Fibroblast of skin of back (primary cell): ENCODE measurements at places on chromosomes 2 and 18.

DNA sequence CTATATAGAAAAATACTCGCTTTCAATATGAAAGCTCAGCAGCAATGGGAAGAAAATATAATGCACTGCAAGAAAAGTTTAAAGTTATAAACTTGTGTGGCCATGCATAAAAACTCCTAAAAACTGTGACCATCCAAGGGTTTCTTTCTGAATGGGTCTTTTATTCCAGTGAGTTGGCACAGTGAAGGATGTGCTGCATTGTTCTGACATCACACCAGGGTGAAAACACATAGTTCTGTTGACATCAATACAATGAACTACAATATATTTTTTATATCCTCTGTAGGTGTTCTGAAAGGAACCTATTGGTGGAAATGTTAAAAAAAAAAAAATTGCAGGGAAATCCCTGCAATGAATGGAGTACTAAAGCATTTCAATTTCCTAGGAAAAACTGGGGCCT, 80.2 kb downstream of the CDH20 start:
- DNase-seq, result no peak

DNA sequence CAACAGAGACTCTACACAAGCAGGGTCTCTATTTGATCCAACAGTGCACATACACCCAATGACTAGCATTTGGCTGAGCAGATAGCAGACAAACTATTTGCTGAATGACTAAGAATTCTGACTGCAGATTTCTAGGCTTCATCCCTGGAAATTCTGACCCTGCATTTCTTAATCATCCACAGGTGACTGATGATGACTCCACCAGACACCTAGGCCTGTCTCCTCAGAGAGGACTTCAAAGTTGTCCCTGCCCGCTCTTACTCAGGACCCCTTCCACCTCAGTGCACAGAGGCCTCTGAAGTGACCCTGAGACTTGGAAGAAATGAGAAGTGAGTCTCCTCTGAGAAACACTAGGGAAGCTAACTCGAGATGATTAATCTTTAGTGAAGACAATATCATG, 51.3 kb downstream of the SEPTIN10 start:
- DNase-seq, result no peak

- DNase-seq, result no peak
Observed at GRCh38 chr2:218329027-218329825, 27.4 kb upstream of the CATIP start.

DNA sequence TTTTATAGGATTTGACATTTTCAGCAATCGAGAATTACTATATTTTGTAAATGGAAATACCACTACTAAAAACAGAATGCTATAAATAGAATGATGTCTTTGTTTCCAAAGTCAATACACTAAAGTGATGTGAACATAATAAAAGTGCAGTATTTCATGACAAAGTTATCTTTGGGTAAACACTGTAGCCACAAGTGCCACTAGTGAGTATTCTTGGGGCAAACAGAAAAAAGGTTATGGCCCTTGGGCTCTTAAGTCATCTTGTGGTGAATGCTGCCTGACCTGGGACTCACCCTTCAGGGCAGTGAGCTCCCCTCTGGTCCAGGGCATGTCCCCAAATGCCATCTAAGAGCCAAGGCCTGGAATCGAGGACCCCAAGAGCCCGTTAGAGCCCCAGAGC, 99.2 kb upstream of the KYNU start:
- DNase-seq, result no peak

- no peak for DNase-seq
Observed at GRCh38 chr2:126535408-126535807, 120.5 kb upstream of the GYPC start.

- DNase-seq, result no peak
Observed at GRCh38 chr2:100580367-100581276, 17.8 kb downstream of the PDCL3 start.

DNA sequence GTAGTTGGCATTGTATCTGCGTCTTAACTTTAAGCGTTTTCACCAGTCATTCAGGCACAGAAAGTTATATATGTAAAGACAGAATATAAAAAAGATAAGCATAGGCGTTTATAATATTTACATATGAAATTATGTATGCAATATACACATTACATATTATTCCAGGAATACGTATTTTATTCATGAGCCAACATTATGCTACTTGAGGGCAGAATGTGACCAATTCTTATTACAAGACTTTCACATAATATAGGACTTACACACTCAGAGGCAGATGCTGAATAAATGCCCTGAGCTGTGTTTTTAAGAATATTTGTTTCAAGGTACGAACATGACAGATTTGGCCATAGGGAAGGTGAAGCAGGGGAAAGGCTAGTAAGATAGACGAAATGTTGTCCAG, 874.7 kb downstream of the NRXN1 start:
- DNase-seq, result no peak

- no peak for DNase-seq
Observed at GRCh38 chr18:44946529-44947113, 265.9 kb downstream of the SETBP1 start.

- peak; percentile 84 for DNase-seq
Observed at GRCh38 chr2:195543902-195544894, 112.8 kb upstream of the SLC39A10 start.

DNA sequence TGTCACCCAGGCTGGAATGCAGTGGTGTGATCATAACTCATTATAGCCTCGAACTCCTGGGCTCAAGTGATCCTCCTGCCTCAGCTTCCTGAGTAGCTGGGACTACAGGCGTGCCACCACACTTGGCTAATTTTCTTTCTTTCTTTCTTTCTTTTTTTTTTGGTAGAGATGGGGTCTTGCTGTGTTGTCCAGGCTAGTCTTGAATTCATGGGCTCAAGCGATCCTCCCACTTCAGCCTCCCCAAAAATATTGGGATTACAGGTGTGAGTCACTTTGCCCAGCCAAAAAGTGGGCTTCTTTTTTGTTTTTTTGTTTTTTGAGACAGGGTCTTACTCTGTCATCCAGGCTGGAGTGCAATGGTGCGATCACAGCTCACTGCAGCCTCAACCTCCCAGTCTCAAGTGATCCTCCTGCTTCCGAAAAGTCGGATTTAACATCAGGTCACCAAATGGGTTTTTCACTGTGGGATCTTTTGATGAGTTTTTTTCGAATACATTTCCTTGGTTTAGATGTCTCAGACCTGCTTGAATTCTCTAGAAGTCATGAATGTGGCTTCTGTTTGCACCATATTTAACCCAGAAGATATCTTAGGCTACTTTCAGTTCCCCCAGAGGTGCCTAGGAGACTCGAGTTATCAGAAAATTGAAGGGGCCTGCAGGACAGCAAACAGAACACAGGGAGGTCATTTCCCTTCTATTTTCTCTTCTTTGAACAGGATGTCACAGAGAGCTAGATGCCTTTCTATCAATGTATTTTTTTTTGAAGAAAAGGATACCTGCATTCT, 8.9 kb downstream of the RAB31 start:
- no peak for DNase-seq

DNA sequence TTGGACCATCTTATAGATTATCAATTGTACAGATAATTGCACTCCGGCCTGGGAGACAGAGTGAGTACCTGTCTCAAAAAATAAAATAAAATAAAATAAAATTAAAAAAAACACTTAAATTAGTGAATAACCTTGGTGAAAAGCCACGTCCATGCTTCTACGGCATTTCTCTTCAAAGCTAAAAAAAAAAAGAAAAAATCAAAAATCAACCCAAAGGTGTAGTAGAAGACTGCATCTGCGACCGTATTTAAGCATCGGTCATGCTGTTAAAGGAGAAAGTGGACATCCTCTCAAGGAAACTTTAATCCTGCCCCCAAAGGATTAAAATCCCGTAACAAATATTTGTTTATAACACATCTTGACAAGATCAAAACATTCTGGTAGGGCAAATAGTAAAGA, 350 bp upstream of the RNF138 start:
- DNase-seq, result no peak

DNA sequence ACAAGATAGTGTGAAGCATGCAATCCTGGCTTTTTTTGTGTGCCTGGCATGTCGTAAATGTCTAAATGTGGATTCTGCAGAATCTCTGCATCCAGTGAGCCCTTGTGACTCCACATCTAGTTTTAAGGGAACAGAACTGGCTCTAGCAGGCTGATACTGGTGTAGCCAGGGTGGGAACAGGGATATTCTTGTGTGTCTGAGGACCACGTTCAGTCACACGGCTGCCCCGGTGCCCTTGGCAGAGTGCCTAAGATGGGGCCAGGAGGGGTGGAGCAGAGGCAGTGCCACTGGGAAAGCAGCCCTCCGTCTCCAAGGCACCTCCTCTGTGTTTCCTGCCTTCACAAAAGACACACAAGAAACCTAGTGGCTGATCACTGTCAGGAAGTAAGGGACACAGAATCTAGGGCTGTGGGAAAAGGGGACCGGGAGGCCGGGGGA, 91.5 kb upstream of the PARD3B start:
- DNase-seq, result peak; percentile 24

DNA sequence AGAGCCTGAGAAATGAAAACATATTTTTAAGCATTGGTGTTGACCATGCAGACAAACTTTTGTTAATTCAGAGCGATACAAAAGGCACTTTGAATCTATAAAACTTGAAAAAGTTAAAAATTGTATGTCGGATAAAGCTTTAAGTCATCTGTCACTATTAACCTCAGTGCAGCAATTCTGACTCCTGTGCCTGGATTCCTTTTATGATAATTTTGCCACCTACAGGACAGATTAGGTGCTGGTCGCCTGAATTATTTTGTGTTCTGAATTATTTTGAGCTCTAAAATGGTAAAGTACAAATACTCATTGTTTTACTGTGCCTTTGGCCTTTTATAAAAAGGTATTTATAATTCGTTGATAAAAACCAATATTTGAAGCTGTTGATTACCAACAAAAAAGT, 19.4 kb upstream of the RNF138 start:
- DNase-seq, result no peak

DNA sequence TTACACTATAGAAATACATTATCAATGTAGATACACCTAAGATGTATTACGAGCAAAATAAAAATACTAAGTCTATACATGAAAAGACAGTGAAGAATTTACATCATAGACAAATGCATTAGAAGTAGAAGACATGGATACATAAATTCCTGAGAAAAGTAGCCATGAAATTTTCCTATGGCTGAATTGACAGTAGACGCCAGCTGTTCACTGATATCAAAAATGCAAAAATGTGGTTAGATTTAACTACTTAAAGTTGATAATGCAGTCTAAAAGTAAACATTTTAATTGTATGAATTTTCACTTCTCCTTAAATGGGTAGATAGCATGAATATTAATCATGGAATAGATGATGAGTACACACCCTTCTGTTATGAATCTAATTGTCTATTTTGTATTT, 350.9 kb downstream of the ARHGAP15 start:
- no peak for DNase-seq

- no peak for DNase-seq
Observed at GRCh38 chr2:201631041-201631440, 12.3 kb downstream of the TMEM237 start.

- DNase-seq, result peak; percentile 59
Observed at GRCh38 chr18:62751341-62751821, 36.0 kb downstream of the PHLPP1 start.

GRCh38 chr2:230893841-230894781, 29.4 kb downstream of the ITM2C start:
- no peak for DNase-seq

GRCh38 chr18:78720456-78721237, 259.0 kb upstream of the SALL3 start:
- no peak for DNase-seq

- DNase-seq, result peak; percentile 74
Observed at GRCh38 chr2:96832754-96833507, 10.9 kb downstream of the ANKRD23 start.

DNA sequence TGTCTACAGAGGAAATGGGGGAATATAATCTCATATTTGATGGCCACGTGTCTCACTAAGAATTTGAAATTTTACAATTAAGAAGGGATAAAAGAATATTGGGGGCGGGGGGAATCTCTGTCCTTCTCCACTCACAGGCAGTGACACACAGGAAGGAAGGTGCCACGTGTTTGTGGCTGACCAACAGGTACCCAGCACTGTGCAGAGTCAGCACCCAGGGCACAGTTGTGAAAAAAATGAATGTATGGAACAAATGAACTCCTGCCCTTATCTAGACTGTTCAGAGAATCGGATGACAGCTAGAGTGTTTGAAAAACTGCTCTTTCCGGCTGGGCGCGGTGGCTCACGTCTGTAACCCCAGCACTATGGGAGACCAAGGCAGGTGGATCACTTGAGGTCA, 317.0 kb upstream of the MYT1L start:
- no peak for DNase-seq

DNA sequence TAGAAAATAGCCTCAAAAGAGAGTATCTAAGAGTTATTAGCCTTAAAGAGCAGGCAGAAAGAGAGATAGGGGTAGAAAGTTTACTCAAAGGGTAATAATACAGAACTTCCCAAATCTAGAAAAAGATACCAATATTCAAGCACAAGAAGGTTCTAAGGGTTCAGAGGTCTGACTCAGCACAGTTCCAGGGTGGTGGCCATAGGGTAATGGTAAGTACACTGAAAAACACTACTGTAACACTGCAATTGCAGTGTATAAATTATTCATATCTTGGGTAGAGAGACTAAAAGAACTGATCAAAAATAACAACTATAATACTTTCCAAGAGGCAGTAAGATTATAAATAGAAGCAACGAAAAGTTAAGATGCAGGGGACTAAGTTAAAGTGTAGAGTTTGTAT, 115.2 kb downstream of the ROCK1 start:
- DNase-seq, result no peak

GRCh38 chr2:118748245-118748885, 99.1 kb downstream of the EN1 start:
- DNase-seq, result no peak

- peak; percentile 21 for DNase-seq
Observed at GRCh38 chr18:45958730-45959129, 8.4 kb downstream of the EPG5 start.

GRCh38 chr2:25491003-25491696, 149.4 kb upstream of the DNMT3A start:
- peak; percentile 59 for DNase-seq

DNA sequence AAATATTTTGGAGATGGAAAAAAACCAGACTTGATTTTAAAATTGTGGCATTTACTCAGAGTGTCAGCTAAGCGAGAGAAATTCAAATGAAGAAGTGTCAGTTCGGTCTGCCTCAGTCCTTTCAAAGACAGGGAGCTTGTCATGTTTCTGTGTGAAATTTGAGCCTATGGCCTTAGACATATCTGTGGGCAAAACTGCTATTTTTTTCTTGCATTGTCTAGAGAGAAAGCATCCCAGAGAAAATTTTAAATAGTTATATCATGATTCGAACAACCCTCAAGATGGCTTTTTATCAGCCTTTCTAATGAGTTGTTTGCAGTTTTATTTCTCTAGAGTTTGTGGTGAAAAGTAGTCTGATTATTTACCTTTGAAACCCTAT, 50.2 kb upstream of the KCNE4 start:
- peak; percentile 78 for DNase-seq

- no peak for DNase-seq
Observed at GRCh38 chr2:152015552-152015951, 83.3 kb downstream of the CACNB4 start.

DNA sequence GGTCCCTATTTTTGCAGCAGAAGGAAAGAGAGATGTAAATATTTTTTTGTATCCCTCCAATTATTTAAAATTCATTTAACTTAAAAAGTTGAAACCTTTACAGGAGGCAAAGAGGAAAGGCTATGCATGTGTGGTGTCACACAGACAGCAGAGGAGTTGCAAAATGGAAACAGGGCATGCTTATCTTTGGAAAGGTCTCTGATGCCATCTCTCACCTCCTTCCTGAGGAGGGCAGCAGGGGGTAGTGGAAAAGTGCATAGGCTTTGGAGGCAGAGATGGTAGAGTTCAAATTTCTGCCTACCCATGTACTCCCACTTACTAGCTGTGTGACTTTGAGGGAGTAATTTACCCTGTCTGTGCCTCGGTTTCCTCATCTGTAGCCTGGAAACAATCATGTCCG, 99.6 kb upstream of the MCFD2 start:
- DNase-seq, result peak; percentile 25
